ENCODE measurements at places on chromosomes 5 and 9.

DNA sequence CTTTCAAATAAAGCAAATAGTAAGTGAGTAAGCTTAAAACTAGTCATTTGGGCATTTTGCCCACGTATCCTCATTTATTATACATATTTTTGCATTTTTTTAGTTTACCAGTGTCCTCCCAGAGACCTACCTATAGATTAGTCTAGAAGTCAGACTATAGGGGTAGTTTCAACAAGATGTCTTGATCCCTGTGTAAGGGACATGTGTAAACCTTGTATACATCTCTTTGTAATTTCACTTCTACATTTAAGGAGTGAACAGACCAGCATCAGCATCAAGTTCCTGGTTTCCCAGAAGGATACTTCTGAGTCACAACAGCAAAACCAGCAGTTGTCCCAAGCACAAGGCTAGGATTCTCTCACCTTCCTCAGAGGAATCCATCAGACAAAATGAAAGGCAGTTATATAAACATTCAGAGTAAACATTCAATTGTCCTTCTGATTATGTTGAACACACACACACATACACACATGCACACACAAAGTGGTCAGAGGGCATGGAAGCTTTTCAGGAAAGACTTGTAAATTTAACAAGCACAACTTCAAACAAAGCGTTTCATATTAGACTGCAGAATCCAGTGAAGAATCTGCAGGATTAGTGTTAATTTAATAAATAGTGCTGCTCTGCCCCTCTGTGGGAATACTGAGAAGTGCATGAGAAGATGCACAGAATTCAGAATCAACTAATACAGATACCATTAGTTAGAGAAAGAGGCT is 55.4 kb downstream of the HINT1 start:
- DNase-seq = peak; percentile 57

GRCh38 chr5:99035942-99036341 is 107.1 kb upstream of the CHD1 start:
- no peak for DNase-seq

DNA sequence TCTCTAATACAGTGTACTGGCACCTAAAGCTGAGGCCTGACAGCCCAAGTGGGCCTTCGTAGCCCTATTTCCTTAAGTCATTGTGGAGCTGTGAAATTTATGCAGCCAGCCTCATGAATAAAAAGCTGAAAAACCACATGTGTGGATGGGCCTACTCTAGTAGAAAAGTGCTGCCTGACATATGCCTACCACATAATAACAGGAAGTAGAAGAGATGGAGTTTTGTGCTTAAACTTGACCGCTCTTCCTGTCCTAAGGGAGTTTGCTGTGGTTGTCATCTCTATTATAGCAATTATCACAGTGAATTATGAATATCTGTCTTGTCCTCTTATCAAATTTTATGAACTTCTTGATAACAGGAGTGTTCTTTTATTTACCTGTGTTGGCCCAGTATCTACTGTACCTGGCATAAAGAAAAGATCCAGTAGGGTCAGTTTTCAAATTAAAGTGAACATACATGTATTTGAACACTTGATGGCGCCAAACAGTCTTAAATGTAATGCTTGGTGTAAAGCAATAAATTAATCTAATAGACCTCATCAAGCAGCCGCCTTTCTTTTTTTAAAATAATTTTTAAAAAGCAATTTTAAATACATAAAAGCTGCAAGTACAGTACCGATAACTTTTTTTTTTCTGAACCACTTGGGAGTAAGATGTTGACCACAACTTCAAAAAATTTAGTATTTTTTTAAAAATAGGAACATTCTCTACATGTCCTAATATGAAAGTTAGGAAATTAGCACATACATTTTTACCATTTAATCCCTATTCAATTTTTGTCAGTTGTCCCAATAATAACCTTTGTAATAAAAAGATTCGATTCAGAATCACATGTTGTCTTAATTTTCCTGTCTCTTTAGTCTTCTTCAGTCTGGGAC is 51.0 kb downstream of the FKTN start:
- DNase-seq = peak; percentile 65

DNA sequence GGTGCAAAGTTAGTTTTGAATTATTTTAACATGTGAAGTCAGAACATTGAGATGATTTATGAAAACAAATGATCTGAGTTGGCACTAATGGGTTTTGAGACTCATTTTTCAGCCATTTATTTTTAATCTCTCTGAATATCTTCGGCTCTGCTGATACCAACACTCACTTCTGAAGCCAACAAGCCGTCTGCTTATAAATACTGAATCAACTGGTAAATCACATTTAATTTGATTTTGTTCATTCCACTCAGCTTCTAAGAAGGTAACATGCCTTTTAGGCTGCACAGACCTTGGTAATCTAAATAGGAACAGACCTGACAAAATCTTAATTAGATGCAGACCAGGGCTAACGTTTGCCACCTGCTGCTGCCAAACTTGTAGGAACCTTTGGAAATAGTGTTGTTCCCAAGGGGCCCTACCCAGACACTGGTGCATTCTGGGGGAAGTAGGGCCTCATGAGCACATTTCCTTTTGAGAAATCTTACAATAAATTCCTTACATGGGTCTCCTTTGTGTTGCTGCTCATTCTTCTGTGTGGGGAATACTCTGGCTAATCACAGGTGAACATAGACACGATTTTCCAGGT is 182.2 kb downstream of the KCTD16 start:
- DNase-seq = no peak

GRCh38 chr9:114583371-114584155 is 4.0 kb upstream of the ATP6V1G1 start:
- DNase-seq = no peak

GRCh38 chr5:107743373-107744000 is 72.8 kb upstream of the EFNA5 start:
- peak; percentile 13 for DNase-seq

GRCh38 chr9:32742296-32742695 is 41.0 kb upstream of the TMEM215 start:
- DNase-seq = no peak

DNA sequence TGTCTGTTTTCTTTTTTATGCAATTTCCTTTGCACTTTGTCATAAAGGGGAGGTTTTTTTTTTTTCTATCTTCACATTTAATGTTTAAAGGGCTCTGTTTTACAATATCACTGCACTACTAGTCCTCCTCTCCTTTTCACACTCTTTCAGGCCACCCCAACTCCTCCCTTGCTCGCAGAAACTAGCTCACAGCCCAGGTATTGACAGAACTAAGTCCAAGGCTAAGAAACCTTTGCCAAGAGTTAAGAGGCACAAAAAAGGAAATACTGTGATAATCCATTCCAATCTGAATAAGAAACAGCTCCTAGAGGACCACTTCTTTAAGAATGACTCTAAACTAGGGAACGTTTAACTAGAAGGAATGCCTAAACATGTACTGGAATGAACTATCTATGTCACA is 1.1 kb upstream of the FGF10 start:
- no peak for DNase-seq

- DNase-seq = no peak
Measured at GRCh38 chr5:132000677-132001453, 10.6 kb downstream of the ACSL6 start.

DNA sequence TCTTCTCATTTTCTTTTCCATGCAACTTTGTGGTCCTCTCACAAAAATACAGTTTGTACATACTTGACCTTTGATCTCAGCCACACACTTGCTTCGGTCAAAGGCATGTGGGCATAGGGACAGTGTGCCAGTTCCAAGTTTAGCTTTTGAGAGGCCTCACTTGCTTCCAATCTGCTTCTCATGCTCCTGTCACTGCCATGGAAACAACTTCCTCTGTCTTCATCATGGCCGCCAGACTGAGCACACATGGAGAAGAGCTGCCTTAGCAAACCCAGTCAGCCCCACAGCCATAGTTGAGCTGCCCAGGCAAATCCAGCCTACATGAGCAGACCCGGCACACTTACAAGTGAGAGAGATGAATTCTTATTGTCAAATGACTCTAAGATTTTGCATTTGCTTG is 138.2 kb upstream of the TUSC1 start:
- no peak for DNase-seq

- DNase-seq = no peak
Measured at GRCh38 chr9:130414081-130414731, 30.6 kb upstream of the ASS1 start.

- no peak for DNase-seq
Measured at GRCh38 chr5:125969011-125969813, 454.0 kb upstream of the GRAMD2B start.

All from fibroblast of mammary gland (primary cell).